ENCODE measurements at places on chromosomes 11 and 22.
A peak's percentile ranks its signal among the peaks of the same experiment; 100 is the strongest.

DNA sequence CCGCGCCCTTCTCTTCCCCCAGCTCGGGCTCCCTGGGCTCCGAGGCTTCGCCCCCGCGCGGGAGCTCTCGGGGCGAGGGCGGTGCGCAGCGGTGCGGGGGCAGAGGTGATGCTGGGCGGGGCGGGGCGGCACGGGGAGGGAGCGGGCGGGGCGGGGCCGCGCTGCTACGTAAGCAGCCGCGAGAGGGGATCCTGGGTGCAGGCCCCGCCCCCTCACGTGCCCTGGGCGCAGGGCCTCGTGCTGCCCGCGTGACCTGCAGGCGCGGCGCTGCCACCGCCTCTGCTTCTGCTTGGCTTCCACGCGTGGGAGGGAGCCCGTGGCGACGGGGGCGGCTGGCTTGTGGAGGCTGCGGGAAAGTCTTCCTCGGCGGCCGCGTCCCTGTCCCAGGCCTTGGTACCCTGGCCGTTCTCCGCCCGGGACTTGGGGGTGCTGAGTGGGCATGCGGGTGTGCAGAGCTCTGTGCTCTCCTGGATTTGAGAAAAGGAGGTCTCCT, 132.6 kb upstream of the HSD17B12 start:
- no peak for ATAC-seq

GRCh38 chr22:30455075-30455840, 16.6 kb downstream of the SEC14L3 start:
- ATAC-seq: no peak

GRCh38 chr22:27347951-27348350, 453.6 kb downstream of the MN1 start:
- ATAC-seq: no peak

- no peak for ATAC-seq
Observed at GRCh38 chr11:115364896-115365295, 139.3 kb downstream of the CADM1 start.

GRCh38 chr22:32661737-32662586, 139.5 kb upstream of the TIMP3 start:
- no peak for ATAC-seq

GRCh38 chr11:88280673-88281316, 56.7 kb downstream of the CTSC start:
- no peak for ATAC-seq

DNA sequence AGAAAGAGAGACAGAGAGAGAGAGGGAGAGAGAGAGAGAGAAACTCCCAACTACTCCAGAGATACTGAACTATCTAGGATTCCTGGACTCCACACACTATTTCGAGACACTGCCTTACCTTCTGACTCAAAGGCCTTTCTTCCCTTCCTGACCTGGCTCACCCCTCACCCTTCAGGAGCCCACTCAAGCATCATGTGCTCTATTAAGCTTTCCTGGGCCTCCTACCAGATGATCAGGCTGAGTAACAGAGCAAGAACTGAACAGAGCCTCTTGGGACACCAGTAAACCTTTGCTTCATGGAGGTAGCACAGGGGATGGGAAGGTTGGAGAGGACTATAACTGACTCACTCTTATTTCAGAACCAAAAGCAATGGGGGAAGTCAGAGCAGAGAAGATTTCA, 31.4 kb downstream of the PLEKHA7 start:
- no peak for ATAC-seq

DNA sequence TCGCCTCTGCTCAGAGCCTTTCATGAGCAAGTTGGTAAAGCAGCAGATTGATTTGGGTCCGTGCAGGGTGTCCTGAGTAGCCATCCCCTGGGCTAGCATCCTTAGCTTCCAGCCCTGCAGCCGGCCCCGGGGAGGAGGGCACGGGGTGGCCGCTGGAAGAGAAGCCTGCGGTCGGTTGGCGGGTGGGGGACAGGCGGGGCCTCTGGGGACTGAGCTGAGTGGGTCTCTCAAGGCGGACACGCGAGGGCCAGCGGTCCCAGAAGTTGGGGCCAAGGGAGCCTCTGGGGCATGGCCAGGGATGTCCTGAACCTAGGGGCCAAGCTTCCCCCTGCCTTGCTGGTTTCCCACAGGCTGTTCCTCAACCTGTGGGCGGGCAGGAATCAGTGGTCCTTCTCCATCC, 143.0 kb downstream of the TBC1D22A start:
- ATAC-seq: no peak

DNA sequence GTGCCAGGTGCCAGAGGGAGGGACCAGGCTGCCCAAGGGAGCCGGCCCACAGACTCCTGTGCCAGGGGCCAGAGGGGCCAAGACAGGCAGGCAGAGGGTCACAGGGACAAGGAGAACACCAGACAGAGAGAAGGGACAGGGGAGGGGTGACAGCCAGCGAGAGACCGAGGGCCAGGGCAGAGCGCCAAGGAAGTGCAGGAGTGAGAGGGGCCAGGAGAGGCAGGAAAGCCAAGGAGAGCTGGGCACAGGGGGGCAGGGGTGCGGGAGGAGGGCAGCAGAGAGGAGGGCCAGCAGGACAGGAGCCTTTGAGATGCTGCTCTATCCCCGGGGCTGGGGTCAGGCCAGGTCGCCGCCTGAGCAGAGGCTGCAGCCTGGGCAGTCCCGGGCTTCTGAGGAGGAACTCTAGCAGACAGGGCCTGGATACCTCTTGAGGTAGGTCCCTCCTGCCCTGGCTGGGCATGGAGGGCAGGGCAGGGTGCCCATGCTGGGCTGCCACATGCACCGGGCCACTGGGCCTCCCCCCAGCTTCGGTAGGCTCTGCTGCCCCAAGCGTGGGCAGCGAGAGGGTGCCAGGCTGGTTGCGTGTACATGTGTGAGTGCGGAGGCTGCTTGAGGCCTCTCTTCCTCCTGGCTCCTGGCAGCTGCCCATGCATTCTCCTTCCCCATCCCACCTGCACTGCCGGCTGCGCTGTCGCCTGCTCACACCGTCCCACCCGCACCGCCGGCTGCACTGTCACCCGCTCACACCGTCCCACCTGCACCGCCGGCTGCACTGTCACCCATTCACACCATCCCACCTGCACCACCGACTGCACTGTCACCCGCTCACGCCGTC, 12.2 kb downstream of the LSP1 start:
- peak; percentile 13 for ATAC-seq

DNA sequence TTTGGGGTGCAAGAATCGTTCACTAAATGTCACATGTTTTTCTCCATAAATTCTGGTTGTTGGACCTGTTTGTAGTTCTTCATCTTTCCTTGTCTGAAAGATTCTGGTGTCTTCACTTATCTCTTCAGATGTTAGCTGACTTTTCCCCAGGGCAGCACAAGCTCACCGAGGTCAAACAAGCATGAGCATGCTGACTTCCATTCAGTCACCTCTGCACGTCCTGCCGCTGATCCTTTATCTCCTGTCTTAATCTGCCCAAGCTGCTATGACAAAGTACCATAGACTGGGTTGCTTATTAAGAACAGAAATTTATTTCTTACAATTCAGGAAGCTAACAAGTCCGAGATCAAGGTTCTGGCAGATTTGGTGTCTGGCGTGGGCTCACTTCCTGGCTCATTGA, 800.6 kb downstream of the NTM start:
- no peak for ATAC-seq

DNA sequence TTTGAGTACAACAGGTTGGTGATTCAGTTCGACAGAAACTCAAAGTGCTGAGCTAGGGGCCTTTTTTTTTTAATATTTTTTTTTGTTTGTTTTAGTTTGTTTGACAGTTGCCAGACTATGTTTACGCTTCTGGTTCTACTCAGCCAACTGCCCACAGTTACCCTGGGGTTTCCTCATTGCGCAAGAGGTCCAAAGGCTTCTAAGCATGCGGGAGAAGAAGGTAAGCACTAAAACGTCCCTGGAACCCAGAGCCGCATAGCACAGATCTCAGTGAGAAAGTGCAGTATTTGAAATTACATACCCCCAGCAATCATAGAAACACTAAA, 649 bp downstream of the PRRG4 start:
- ATAC-seq: no peak

DNA sequence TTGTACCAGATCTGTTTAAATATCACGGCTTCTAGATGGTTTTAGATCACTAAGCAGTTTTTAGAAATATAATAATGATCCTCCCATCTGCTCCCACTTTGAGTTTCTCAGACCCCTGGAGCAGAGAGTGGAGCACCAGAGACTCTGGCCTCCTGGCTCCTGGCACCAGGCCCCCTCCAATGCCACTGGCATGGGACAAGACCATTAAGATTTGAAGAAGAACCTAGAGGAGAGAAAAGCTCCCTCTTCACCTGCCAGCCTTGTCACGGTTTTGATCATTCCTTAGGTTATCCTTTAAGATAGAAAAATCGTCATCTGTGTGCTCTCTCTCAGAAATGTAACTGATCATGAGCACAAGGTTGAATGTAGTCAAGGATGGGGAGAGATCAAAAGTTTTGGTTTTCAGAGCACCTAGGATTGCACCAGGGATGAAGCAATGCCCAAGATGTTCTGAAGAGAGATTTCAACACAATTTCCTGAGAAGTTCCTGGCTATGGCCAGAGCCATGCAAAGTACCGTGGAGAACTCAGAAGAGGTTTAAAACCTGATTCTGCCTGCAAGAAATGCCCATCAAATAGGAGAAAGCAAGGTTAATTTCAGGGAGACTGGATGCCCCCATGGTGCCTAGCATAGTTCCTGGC, 22.2 kb downstream of the IL10RA start:
- ATAC-seq: no peak

GRCh38 chr22:17260950-17261349, 41.7 kb upstream of the ADA2 start:
- ATAC-seq: no peak

DNA sequence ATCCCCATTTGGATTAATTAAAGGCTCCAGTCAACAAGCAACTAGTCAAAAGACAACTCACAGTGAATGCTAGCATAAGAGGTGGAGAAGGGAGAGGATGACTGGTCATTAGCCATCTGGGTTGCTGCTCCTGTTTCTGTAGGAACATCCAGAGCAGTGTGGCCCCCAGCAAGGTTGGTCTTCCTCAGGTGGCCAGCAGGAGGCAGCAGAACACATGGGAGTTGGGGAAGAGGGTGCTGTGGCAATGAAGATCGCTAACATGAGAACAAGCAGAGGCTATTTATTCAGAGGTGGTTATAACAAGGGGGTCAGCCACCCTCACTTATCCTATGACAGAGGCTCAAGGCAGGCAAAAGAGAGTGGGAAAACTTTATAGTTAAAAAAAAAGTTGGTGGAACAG, 21.3 kb downstream of the IZUMO1R start:
- peak; percentile 55 for ATAC-seq

DNA sequence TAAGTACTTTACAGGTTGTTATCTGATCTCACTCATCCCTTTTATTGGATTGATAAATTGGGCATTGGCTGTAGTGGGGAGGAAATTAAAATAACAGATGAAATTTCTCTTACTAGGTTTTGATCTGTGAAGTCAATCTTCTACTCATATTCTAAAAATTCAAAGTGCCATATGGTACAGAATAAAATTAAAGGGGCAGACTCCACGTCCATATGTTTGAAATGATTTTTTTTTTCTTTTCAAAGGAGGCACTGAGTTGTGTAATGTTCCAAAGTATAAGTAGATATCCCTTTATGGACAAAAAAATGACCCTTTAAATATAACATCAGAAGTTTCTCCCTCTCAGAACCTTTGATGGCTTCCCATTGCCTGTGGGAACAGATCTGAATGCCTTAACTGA, 207.4 kb downstream of the DBX1 start:
- ATAC-seq: no peak

- ATAC-seq: peak; percentile 68
Observed at GRCh38 chr11:123841174-123841573, 35.0 kb upstream of the OR6M1 start.

GRCh38 chr11:2675540-2675939, 24.3 kb downstream of the KCNQ1OT1 start:
- ATAC-seq: no peak

GRCh38 chr22:23216461-23217170, 36.3 kb downstream of the BCR start:
- peak; percentile 68 for ATAC-seq

- ATAC-seq: no peak
Observed at GRCh38 chr11:117872420-117872961, 4.0 kb downstream of the FXYD6 start.

DNA sequence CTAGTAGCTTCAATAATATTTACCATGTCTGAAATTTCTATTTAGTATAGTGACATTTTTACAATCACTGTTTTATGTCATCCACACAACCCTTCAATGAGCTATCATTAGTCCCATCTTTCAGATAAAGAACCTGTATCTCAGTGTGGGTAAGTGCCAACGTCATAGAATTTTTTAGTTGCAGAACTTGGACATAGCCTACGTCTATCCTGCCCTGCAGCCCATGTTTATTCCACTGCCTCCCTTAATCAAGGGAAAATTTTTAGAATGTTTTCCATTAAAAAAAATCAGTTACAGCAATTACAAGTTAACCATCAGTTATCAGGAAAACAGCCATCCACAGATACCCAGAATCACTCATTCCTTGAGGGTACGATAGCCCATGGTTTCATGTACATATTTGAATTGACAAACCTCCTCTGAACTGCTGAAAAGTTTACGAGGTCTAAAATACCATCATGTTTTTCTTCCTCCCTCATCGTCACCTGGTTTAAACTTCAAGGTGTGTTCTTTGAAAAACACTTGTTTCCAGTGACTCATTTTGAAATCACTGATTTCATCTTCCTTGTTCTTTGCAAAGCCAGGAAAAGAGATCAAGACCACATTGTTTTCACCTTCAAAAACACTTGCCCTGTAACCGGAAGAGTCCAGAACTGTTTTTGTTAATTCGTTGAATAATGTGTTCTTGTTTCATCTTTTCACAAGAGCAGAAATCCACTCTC, 100.9 kb downstream of the FAM76B start:
- peak; percentile 81 for ATAC-seq

DNA sequence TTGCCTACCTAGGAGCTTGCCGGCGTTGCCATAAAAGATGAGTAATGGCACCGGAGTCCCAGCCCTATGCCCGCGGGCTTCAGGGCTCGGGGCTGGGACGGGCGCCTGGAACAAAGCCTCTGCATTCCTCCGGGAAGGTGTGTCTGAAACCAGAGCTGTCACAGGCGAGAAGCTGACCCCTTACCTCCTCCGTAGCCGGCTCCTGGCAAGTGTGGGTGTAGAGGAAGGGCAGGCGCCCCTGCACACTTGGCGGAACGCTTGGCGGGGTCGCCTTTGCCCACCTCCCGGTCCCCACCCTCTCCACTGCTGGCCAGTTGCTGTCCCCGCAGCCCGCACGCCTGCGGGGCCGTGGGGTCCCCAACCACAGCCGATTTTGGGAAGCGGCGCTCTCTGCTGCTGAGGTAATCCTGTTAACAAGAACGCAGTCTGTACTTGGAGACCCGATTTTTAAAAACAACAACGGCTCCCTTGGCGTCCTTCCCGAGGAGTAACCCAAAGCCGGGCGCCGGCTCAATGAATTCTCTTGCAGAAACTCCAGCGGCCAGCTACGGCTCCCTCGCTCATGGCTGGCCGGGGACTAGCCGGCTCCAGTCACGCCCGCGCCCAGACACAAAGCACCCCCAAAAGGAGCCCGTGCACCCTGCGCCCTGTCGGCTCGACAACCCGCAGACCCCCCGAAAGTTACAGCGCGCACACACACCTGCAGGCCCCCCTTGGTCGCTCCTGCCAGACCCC, 89.2 kb downstream of the PLEKHA7 start:
- peak; percentile 22 for ATAC-seq

- ATAC-seq: no peak
Observed at GRCh38 chr11:61564936-61565696, 15.8 kb downstream of the SYT7 start.

Measured in activated T-helper 17 cell treated with anti-CD3 and anti-CD28 coated beads, Interleukin-2, amount 50 U/mL, for 72 hours (primary cell).